HEK293T (cell line): ENCODE measurements at places on chromosomes 12 and 14.

DNA sequence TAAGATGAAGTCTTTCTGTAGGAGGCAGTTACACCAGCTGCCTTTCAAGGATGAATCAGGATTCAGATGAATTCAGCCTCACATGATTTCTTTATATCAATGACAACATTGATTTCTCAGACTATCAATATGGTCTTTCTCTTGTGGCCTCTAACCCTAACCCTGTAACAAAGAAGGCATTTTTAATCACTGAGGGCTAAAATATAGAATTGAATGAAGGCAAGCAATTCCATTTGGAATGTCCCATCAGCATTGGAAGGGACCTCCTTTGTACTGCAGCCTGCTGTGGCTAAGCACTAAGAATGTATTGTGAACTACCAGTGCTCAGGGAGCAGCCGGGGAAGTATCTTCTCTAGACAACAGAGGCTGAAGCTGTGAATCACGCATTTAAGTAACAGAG, 90.6 kb upstream of the FRMD6 start:
- DNase-seq = no peak

- DNase-seq = no peak
These were observed 49.4 kb downstream of the PHLDA1 start for GRCh38 chr12:75982169-75982564.

- no peak for DNase-seq
These were observed 17.2 kb downstream of the PLEKHG3 start for GRCh38 chr14:64721391-64721791.

DNA sequence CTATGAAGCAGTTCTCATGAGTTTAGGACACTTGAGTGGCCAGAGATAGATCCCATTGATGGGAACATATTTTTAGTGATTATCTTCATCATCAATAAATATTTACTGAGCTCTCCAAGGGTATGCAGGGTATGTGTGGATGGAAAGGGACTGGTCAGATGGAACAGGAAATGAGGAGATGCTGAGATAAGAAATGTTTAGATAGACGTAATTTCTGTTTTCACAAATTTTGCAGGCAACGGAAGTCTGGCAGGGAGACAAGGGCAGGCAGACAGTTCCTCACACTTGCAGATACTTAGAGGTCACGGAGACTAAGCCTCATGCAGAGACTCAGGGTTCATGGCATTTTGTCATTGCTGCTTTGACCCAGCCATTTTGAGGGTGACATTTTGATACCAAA, 24.3 kb downstream of the BCL2L14 start:
- no peak for DNase-seq

DNA sequence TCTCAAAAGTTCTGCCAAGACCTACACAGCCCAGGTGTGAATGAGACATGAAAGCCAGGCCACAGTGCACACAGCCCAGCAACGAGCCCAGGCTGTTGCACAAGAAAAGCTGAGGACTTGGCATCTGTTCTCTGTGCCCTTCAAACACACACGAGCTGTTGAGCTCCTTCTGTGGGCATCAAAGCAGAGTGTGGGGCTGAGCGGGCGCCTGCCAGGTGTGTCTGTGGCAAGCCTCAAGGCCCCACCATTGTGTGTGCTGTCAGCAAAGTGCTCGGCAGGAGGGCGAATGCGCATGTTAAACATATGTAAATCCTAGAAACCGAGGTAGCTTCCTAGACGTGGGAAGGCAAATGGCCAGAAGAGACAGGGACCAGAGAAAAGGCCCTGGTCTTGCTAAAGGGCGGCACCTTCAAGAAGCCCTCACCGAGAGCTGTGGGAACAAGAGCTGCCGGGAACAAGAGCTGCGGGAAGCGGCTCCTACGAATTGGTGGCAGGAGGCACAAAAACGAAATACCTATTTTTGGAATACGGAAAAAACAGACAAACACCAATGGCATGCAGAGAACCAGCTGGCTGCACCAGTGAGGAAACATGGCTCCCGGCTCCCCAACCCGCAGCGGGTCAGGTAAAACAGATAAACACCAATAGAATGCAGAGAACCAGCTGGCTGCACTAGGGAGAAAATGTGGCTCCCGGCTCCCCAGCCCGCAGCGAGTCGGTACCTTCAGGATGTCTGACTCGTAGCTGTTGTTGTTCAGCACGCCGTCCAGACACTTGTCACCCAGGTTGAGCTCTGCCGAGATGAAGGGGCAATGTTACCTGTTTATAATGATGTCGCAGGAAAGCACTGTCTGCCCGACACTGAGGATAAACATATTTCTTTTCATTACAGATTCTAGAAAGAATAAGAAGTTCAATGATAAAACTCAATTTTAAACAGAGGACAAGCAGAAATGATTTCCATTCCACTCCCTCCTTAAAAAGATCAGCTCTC, 19.0 kb upstream of the GOLGA3 start:
- DNase-seq = no peak
